ENCODE measurements at places on chromosomes 5 and 9. TPM values are rescaled to one million over a fixed set of nuclear protein-coding genes. Genes with fewer than 3 reads are reported as not detected.

GRCh38 chr5:108432024-108432423, 50.1 kb upstream of the FBXL17 start:
- DNase-seq: no peak

DNA sequence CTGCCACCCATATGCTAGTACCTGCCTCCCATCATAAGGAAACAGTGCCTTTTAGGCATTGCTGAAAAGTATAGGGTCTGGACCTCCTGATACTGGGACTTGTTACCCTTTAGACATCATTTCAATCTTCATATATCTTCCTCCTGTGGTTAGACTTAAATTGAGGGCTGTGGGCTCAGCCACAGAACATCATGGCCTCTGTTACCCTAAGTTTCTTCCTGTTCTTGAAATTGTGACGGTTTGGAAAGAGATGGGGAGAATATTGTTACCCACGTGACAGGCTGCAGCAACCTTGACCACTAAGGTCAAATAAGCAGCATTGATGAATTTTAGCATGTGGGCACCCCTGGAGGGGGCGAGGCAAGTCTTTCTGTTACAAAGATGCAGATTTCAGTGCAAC, 87.7 kb downstream of the PDE8B start:
- no peak for DNase-seq

ADAMTS12 gene
- total RNA-seq: 2.1 TPM

DNA sequence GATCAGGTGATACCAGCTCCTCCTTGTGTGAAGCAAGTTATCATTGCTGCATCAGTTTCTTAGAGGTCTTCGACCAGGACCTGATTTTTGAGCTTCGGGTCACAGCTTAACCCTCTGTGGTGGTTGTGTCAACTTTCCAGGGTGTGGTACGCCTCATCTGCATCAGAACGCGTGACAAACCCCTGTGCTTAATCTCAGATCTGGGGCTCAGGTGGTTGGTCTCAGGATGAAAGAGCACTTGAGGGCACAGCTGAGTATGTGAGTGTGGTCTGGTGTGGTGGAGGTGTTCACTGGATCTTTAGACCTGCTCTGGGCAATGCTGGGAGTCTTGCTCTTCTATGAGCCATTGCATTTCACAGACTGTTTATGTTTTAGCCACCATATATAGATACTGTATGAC, 64.1 kb downstream of the OSTF1 start:
- no peak for DNase-seq
